ENCODE measurements at places on chromosomes 11 and 22.
A peak's percentile ranks its signal among the peaks of the same experiment; 100 is the strongest.

DNA sequence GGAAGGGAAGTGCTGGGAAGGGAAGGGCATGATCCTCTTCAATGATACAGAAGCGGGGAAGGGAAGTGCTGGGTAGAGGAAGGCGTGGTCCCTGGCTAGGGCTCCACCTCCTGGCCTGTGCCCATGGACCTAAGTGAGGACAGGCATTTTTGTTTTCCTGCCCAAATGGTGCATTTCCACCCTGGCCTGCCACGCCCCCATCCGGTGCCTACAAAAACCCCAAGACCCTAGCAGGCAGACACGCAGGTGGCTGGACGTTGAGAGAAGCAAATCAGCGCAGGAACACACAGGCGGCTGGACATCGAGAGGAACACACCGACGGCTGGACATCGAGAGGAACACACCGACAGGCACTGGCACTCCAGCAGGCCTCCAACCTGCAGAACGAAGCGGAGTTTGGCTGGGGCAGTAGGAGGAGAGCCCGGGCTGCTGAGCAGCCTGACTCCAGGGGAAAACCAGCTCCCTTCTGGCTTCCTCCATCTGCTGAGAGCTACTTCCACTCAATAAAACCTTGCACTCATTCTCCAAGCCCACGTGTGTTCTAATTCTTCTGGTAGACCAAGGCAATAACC lies 628.3 kb downstream of the BUD13 start:
- DNase-seq: no peak

GRCh38 chr11:35099278-35100012 lies 39.5 kb upstream of the CD44 start:
- no peak for DNase-seq

DNA sequence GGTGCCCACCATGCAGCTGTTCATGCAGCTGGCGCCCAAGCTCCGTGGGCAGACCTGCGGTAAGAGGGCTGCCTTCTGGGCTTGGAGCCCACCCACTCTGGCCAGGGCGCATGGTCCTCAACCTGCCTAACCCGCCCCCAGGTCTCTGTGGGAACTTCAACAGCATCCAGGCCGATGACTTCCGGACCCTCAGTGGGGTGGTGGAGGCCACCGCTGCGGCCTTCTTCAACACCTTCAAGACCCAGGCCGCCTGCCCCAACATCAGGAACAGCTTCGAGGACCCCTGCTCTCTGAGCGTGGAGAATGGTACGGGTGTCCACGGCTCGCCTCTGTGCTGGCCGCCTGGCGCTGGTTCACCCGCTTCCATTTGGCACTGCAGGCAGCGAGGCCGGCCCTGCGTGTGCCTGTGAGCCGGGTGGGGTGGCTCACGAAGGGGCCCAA lies 11.0 kb downstream of the MUC5AC start:
- no peak for DNase-seq

DNA sequence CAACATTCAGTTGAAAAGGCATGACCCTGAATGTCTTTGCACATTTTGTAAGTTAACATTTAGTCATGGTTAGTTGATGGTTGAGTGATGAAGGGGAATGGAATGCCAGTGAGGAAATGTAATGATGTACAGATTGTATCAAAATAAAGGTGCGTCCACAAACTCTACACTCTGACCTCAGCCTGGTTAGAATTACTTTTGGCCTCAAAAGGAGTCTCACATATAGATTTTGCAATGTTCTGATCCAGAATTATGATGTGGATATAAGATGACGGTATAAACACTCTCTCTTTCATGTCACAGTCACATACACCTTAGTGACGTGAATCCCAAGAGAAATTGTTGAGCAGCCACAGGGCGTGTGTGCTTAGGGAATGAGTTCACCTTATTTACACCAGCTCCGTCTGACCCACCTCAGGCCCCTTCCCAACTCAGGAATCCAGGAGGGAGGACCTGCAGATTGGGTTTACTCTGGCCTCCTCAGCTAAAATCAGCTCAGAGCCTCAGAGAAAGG lies 100.1 kb downstream of the RDX start:
- no peak for DNase-seq

- DNase-seq: peak; percentile 37
Measured at GRCh38 chr22:21568347-21569075, 997 bp downstream of the UBE2L3 start.

- no peak for DNase-seq
Measured at GRCh38 chr22:21612858-21613257, 17.0 kb downstream of the YDJC start.

DNA sequence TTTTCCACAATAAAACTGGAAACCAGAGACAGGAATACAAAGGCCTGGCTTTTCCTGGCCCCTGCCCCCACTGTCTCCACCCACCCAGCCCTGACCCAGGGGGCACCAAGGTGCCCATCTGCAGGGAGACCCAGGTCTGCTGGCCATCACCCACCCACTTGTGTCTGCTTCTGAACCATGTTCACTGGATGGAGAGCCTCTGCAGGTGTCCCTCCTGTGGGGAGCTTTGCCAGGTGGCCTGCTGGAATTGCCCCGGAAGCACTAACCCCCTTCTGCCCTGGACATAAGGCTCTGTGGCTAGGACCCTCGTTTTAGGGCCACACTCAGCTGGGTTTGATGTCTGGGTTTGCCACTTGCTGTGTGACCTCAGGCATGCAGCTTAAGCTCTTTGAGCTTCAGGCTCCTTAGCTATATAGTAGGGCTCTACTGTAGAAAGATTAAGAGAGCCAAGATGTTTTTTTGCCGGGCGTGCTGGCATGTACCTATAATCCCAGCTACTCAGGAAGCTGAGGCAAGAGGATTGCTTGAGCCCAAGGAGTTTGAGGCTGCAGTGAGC lies 3.9 kb downstream of the SCARF2 start:
- DNase-seq: no peak

- DNase-seq: no peak
Measured at GRCh38 chr11:9136741-9137140, 45.3 kb upstream of the SCUBE2 start.

DNA sequence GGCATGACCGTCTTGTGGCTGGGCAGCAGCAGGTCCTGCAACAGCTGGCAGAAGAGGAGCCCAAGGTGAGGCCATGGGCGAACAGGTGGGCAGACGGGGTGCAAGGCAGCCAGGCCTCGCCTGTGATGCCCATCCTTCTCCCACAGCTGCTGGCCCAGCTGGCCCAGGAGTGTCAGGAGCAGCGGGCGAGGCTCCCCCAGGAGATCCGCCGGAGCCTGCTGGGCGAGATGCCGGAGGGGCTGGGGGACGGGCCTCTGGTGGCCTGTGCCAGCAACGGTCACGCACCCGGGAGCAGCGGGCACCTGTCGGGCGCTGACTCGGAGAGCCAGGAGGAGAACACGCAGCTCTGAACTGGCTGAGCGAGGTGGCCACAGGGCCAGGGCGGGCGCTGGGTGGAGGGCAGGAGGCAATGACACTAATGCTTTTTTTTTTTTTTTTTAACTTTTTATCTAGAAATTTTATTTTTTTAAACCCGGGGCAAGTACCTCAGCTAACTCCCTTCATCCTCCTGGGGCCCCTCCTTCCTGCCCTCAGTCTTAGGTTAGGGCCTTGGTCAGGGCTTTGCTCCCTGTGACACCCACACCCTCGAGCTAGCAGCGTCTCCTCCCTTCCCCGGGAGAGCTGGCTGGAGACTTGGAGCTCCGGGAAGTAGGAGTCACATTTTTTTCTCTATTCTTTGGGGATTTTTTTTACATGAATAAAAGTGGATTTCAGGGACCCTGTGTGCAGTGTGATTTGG lies 16.0 kb downstream of the PLCB3 start:
- no peak for DNase-seq

- peak; percentile 14 for DNase-seq
Measured at GRCh38 chr22:29635734-29636357, 32.4 kb downstream of the NF2 start.

DNA sequence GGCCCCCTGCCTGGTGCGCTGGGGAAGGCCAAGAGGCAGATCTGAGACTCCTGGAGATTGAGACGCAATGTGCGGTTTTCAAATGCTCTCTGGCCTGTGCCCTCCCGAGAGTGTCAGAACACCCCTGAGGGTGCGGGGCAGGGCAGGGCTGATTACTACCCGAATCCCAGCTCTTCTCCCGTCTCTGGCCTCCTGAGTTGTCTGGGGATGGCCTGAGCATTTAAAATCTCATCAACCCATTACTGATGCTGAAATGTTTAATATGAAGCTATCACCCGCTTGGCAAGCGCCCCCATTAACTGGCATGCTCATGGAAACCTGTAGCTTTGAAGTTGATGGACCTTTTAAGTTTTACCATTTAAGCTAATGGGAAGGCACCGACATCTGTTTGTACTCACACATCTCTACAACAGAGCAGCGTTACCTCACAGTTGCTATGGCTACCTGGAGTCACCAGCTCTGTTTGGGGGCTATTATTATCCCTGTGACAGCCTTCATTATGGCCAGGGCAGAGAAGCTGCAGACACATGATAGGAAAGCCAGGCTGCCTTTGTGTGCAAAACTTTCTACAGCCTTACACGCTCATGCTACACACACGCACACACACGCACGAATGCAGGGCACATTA lies 3.6 kb upstream of the MB start:
- DNase-seq: peak; percentile 68

GRCh38 chr22:24335496-24335895 lies 64.9 kb downstream of the SPECC1L start:
- DNase-seq: no peak

DNA sequence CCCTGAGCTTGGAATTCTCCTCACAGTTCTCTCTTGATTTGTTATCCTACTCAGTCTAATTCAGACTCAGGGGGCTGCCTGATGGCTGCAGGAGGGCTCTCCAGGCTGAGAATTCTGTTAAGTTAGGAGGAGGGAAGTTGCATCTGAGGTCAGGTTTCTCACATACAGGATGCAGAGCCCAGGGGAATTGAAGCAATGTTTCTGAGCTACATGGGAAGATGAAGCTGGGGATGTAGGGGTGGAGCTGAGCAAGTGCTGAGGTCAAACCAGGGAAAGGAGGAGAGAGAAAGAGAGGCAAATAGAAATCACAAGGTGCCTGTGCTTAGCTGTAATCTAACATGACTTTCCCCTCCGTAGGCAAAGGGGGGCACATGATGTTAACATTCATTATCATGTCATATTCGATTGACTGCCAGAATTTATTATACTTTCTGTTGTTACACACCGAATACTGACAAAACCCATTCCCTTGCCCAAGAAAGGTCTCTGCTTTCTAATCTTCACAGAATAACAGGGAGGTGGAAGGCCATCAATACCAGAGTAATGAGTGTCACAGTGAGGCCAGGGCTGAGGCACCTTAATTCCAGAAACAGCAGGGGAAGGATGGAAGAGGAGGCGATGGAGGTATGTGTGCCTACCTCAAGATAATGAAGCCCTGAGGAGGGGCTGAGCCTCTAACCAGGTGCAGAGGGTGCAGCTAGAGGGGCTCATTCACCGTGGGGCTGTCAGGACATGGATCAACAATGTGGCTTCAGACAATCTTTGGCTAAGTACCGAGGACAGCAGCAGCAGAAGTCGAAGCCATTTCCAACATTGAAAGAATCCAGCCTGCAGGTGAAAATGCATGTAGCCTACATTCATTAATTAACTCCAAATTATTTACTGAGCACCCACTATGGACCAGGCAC lies 205.4 kb upstream of the SNX19 start:
- DNase-seq: no peak

DNA sequence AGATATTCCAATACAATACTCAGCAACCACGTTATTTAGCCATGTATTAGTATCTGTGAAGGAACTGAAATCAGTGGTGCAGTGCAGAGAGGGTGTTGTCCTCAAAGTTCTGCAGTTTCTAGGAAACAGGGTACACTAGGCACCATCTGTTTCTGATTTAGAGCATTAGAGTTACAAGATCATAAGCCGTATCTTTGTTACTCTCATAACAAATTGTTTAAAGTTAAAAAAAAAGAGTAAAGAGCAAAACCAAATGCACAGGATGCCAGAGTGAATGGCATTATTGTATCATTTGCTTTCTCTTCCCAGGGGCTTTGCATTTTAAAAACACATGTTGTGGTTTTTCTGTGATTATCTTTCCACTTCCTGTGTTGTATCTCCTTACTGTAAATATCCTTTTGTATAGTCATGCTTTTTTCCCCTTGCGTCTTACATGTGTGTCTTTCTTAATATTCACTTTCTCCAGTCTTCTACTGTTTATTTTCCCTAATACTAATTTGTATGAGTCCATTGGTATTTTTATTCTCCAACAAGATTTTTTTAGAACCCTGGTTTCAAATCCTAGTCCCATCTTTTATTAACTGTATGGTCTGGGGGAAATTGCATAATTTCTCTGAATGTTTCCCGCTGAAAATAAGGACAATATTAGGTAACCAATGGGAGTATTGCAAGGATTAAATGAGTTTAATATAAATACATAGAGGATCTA lies 15.2 kb upstream of the NUP160 start:
- DNase-seq: no peak

DNA sequence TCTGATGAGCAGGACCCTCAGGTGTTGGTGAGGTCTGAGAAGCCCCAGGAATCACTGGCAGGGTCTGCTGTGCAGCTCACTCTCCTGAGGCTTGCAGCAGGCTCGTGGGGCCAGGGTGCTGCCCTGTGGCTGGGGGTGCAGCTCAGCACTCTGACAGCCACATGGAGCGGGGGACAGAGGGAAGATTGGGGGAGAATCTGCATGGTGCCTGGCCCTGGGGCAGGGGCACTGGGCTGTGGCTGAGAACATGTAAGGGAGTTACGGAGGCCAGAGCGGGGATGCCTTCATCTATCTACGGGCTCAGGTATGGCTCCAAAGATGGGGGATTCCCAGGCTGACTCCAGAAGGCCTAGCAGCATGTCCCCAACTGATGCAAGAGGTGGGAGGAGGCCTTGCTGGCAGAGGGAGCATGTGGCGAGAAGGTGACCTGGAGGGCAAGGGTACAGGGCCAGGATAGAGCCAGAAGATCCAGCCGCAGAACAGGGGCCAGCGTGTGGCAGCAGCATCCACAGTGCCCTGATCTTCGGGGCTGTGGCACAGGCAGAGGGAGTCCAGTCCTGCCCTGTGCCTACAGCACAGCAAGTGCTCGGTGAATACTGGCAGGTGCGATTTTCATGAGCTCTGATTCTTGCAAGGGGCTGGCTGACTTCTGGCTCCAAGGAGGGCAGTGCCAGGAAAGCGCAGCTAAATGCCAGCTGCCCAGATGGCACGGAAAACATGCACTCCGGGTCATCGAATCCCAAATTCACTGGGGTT lies 184.7 kb downstream of the CTTN start:
- DNase-seq: no peak

DNA sequence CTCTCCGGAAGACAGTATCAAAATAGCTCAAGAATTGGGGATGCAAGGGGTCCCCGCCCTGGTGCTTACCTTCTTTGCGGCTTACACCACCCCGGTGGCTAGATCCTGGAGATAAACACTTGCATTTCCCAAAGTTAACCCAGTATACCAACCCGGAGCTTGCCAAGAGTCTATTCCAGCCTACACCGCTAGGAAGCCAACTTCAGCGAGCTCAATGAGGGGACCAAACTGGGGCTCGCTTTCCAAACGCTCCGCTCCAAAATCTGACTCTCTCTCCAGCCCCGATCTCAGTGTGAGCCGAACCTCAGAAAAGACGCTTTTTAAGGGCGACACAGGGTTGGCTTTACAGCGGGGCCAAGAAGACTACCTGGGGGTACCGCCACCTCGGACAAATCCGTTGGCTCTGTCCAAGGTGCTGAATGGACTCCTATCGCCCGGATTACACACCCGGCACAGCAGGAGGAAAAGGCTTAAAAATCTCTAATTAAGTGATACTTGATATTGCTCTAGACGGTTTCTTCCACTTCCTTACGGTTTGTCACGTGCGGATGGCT lies 20.1 kb upstream of the BDNF start:
- DNase-seq: no peak

GRCh38 chr22:44870021-44870420 lies 117.6 kb downstream of the ARHGAP8 start:
- DNase-seq: peak; percentile 54
